Mucosa of gallbladder (tissue), 1 donor: ENCODE measurements at places on chromosomes 2 and 18.

GRCh38 chr2:241344925-241345651 lies 11.0 kb upstream of the FARP2 start:
- no peak for DNase-seq

DNA sequence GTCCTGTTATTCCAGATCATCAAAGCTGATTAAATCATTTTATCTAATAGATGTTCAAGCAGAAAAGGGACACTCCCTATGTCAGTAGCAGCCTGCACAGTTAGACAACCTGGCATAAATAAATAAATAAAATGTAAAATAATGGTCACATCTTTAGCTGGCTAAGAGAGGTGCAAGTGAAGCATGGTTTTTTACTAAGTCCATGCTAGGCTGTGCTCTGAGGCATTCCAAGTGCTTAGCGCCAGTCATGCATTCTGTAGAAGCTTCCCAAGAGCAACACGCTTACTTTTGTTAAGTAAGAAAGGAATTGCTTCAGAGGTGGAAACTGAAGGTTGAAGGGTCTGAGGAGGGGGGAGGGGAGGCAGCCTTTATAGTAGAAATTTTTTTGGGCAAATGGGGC lies 351.2 kb downstream of the CDH2 start:
- DNase-seq: no peak

- no peak for DNase-seq
Measured at GRCh38 chr2:239240414-239240881, 160.4 kb downstream of the HDAC4 start.

GRCh38 chr2:150339951-150340350 lies 147.5 kb downstream of the RND3 start:
- DNase-seq: no peak

- no peak for DNase-seq
Measured at GRCh38 chr2:190540048-190540447, 5.5 kb upstream of the NEMP2 start.

DNA sequence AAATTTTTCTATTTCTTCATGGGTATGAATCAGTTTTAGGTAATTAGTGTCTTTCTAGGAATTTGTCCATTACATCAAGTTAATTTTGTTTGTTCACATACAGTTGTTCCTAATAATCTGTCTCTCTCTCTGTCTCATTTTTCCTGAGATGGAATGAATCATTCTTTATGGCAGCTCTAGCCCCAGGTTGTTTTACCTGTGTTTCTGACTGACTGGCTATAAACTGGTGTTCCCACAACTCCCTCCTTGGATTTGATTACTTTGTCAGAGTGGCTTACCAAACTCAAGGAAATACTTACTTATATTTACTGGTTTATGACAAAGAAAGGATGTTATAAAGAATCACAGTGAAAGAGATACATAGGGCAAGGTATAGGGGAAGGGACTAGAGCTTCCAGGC lies 15.1 kb downstream of the ADNP2 start:
- DNase-seq: no peak
